ENCODE measurements at places on chromosomes 16 and 17.
A peak's percentile ranks its signal among the peaks of the same experiment; 100 is the strongest.

DNA sequence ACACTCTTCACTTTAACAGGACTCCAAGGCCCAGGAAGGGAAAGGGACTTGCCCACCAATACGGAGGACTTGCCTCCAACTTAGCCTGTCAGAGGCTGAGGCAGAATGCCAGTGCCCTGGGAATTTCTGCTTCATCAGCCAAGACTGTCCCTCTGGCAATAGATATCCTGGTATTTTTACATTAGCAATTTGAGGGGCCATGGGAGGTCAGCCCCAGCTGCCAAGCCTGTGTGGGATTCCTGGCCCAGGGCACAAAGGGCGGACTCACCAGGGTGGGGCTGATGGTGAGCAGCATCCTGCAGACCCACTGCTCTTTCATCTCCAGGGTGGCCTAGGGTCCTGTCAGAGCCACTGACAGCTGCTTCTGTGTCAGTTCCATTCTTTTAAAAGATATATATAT lies 78.3 kb upstream of the CIBAR2 start:
- DNase-seq: no peak

GRCh38 chr17:57379237-57379894 lies 123.0 kb downstream of the MSI2 start:
- DNase-seq: peak; percentile 9

DNA sequence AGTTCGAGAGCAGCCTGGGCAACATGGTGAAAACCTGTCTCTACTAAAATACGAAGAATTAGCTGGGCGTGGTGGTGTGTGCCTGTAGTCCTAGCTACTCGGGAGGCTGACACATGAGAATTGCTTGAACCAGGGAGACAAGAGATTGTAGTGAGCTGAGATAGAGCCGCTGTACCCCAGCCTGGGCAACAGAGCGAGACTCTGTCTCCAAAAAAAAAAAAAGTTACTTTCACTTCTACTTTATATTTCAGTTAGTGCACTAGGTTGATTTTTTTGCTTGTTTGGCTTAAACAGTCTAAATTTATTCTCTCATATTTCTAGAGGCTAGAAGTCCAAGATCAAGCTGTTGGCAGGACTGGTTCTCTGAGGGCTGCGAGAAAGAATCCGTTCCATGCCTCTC lies 13.4 kb downstream of the CCDC102A start:
- no peak for DNase-seq

GRCh38 chr16:12289175-12290063 lies 312.9 kb downstream of the SNX29 start:
- no peak for DNase-seq

GRCh38 chr16:6645768-6646568 lies 686.7 kb upstream of the RBFOX1 start:
- DNase-seq: no peak

GRCh38 chr17:280901-281300 lies 71.7 kb downstream of the RPH3AL start:
- no peak for DNase-seq

- DNase-seq: no peak
These were observed 317 bp downstream of the CLTC start for GRCh38 chr17:59620064-59620359.

GRCh38 chr17:74185571-74186185 lies 17.8 kb upstream of the RPL38 start:
- DNase-seq: no peak

- DNase-seq: no peak
These were observed 12.0 kb upstream of the EVPL start for GRCh38 chr17:76039121-76039520.

DNA sequence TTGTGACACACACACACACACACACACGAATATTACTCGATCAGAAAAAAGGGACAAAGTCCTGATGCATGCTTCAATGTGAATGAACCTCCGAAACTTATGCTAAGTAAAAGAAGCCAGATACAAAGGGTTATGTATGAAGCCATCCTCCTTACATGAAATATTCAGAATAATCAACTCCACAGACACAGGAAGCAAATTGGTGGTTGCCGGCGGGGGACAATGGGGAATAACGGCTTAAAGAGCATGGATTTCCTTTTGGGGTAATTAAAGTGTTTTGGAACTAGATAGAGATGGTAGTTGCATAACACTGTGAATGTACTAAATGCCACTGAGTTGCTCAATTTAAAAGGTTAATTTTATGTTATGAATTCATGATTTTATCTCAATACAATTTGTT lies 8.1 kb upstream of the CACNG5 start:
- no peak for DNase-seq

DNA sequence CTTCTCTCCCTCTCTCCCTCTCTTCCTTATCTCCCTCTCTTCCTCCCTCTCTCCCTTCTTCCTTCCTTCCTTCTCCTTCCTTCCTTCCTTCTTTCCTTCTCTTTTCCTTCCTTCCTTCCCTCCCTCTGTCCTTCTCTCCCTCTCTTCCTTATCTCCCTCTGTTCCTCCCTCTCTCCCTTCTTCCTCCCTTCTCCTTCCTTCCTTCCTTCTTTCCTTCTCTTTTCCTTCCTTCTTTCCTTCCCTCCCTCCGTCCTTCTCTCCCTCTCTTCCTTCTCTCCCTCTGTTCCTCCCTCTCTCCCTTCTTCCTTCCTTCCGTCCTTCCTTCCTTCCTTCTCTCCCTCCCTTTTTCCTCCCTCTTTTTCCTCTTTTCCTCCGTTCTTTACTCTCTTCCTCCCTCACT lies 38.6 kb downstream of the HS3ST4 start:
- no peak for DNase-seq

DNA sequence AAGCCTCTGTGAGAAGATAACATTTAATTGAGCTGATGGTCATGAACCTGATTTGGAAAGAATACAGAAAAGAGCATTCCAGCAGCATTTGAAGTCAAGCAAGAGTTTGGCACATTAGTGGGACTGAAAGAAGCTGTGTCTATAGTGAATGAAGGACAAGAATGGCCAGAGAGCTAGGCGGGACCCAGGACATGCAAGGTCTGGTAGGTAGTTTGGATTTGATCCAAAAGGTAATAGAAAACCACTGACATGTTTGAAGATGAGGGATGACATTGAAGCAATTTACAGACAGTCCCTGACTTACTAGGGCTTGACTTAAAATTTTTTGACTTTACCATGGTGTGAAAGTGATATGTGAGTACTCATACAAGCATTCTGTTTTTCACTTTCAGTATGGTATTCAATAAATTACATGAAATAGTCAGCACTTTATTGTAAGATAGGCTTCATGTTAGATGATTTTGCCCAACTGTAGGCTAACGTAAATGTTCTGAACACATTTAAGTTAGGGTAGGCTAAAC lies 7.6 kb downstream of the CYB5B start:
- DNase-seq: no peak

DNA sequence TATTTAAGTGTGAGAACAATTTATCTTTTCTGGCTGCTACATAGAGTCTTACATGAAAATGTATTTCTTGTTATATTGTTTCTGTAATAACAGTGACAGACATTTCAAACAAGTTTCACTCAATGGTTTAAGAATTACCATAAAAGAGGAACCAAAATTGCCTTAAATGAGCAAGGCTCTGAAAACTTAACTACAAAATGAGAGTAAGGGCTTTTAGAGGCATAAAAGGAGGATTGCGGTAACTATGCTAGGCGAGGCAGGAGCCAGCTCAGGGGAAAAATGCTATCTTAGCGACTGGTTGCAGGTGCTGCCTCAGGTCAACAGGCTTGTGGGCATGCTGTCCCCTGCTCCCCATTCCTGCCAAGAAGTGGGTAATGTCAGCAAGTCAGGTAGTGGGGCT lies 81.7 kb upstream of the MSI2 start:
- no peak for DNase-seq

DNA sequence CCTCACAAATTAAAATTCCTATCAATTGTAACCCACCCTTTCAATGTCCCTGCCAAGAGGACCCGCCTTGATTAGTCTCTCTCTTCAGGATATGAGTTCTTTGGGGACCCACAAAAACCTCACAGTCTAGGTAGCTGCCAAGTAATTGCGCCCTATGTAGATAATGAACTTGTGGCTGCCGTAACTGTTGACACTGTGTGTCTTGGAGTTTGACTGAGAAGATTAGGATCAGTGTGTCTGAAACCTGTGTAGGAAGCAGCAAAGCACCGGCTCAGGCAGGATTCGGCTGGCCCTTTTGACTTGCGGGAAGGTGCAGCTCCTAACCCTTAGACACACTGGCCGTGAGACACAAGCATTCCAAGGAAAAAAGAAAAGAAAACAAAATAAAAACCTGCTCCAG lies 17.8 kb upstream of the SLC6A4 start:
- no peak for DNase-seq

DNA sequence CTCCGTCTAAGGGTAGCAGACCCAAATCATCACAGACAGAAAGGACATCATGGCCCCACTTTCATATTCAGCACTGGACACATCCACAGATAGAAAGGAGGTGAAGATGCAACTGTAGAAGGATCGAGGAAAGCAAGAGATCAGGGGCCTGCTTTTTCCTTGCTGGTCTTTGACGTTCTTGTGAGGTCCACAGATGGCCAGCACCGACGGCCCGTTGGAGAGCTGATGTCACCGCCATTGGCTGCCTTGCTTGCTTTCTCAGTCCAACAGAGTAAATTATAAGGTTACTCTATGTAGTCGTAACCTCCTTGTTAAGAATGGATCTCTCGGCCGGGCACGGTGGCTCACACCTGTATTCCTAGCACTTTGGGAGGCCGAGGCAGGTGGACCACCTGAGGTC lies 5.1 kb upstream of the RBFOX3 start:
- DNase-seq: no peak

DNA sequence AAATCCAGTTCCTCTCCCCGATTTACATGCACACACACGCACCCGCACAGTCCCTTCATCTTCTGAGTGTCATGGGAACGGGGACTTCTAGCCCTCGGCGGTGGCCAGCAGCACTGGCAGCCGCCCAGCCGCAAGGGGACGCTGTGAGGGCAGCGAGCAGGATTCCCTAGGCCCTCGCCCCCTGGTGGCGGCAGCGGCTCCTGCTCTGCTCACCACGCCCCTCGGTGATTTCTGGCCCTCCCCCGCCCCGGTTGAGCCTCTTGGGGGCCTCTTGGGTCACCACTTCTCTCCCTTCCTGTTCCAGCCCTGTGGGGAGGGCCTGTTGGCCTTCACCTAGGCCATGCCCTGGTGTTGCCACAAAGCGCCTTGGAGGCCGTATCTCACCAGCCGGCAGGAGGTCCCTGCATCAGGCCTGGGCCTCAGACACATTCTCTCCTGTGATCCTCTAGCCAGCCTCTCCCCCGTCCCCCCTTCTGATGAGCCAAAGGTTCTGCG lies 75.2 kb upstream of the KSR1 start:
- DNase-seq: peak; percentile 76

GRCh38 chr17:49358641-49359247 lies 3.3 kb downstream of the ZNF652 start:
- DNase-seq: no peak

DNA sequence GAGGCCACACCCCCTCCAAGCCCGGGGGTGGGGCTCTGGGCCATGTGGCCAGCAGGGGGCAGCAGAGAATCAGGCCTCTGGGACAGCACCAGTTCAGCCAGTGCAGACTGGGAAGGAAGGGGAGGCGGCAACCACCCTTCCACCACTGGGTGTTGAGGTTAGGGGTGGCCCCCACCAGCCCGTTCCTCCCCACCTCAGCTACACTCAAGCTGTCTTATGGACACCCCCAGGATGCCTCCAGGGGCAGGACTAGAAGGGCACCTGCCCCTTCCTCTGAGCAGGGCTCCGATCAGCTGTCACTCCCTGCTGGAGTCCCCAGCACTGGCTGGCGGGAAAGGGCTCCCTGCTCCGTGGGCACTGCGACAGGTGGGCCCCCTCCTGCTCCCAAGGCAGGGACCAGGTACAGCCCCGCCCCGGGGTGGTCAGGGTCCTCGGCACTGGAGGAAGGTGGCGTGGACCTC lies 21.8 kb downstream of the KATNB1 start:
- DNase-seq: peak; percentile 40
